ENCODE measurements at places on chromosomes 12 and 14.

DNA sequence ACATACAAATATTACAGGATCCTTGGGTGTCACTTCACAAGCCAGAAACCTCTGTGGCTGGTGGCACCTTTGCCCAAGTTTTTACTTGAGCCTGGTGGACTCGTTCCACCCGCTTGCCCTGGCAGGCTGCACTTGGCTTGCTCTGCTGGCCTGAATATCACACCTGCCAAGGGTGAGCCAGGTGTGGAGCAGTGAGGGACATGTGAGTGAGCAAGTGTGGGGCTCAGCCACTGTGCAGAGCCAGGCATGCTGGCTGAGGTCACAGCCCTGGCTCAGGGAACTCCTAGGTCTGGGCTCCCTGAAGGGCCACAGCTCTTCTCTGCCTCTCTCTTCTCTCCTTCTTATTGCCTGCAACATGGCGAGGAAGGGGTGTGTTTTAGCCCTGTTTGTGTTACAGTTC is 82.0 kb downstream of the SLC16A7 start:
- no peak for DNase-seq

DNA sequence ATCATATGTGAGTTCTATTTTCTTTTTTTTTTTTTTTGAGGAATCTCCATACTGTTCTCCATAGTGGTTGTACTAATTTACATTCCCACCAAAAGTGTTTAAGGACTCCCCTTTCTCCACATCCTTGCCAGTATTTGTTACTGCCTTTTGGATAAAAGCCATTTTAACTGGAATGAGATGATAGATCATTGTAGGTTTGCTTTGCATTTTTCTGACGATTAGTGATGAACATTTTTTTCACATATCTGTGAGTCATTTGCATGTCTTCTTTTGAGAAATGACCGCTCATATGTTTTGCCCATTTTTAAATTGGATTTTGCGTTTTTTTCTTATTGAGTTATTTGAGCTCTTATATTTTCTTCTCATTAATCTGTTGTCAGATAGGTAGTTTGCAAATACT is 394.8 kb downstream of the LRFN5 start:
- DNase-seq: no peak

- no peak for DNase-seq
Measured at GRCh38 chr12:497501-498160, 37.9 kb downstream of the B4GALNT3 start.

DNA sequence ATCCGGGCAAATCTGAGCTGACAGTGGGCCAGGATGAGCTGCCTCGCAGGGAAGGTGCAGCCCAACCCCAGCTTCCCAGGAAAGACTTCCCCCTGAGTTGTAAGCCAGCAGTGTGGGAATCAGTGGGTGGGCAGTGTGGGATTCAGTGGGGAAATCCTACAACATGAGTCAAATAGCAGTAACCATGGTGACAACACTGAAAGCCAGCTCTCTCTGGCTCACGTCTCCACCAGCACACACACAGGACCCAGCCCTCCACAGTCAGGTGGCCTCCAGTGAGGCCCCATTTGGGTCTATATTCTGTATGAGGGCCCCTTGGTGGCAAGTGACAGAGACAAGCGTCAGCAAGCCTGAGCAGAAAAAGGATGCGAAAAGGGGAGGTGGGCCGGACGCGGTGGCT is 6.0 kb upstream of the LGALS3 start:
- no peak for DNase-seq

DNA sequence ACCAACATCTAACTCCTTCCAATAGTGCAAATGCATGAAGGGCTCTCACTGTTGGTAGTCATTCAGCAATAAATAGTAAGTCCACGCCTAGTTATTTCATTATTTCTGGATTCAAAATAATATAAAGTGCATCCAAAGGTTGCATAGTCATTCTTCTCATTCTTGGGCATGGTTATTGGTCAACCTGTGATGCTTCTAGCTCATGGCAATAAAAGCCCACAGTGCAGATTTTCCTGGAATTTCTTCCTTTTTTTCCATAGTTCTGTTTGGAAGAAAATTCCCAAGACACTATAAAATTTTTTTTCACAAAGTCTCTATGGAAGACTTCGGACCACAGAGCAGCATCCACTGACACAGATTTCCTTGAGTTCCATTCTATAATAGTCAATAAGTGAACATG is 7.6 kb downstream of the CD69 start:
- no peak for DNase-seq

DNA sequence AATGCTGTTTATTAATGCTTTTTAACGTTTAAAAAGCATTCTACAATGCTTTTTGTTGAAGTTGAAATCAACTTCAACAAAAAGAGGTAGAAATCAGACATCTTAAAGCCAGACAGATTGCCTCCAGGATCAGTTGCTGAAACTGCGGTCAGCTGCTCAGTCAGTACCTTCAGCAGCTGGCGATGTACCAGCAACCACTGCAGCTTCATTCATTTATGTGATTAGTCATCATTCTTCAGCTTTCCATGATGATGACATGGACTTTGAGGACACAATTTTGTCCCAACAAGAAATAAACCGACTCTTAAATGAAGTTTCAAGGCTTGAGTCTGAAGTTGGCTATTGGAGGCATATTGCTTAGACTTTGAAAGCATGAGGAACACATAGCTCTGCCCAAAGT is 31.5 kb upstream of the NUAK1 start:
- DNase-seq: no peak

GRCh38 chr12:123165537-123165936 is 14.6 kb upstream of the PITPNM2 start:
- DNase-seq: no peak

GRCh38 chr12:76055393-76055792 is 23.8 kb upstream of the PHLDA1 start:
- no peak for DNase-seq

DNA sequence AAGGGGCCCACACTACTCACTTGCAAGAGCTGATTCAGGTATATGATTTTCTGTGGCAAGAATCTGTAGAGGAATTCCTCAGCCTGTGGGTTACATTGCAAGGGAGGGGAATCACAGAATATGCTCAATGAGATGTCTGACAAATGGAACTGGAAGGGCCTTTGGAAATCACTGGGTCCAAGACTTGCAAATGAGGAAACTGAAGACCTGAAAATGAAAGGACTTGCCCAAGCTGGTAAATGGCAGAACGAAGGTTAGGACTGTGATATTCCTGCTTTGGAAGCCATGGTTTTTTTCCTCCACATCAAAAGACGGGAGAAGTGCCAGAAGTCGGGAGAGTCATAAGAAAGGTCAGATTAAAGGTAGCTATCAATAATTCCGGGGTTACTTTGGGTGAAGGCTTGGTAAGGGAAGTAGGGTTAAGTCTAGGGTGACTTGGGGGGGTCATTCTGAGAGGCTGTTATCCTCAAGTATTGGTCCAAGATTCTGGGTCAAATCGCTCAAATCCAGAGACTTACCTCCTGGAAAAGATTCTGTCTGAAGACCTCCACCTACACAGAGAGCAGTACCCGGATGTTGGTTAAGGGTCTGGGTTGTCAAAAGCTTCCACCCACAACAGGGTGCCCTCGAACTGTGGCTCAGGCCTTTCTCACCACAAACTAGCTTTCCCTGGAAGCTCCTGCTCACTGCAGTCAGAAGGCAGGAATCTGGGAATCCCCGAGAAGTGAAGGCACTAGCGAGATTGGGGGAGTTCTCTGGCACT is 539 bp downstream of the PSME2 start:
- DNase-seq: no peak

GRCh38 chr12:54988402-54989054 is 4.0 kb upstream of the TESPA1 start:
- DNase-seq: no peak

GRCh38 chr12:101351682-101352081 is 55.9 kb downstream of the ARL1 start:
- DNase-seq: no peak

GRCh38 chr12:4272424-4273272 is 914 bp upstream of the CCND2 start:
- peak; percentile 63 for DNase-seq

GRCh38 chr12:131774576-131775391 is 53.4 kb upstream of the MMP17 start:
- no peak for DNase-seq

- no peak for DNase-seq
Measured at GRCh38 chr12:47032644-47033043, 46.8 kb upstream of the PCED1B start.

- DNase-seq: no peak
Measured at GRCh38 chr14:99819514-99819913, 26.3 kb downstream of the EML1 start.

GRCh38 chr12:66290716-66291200 is 11.5 kb upstream of the HELB start:
- no peak for DNase-seq

DNA sequence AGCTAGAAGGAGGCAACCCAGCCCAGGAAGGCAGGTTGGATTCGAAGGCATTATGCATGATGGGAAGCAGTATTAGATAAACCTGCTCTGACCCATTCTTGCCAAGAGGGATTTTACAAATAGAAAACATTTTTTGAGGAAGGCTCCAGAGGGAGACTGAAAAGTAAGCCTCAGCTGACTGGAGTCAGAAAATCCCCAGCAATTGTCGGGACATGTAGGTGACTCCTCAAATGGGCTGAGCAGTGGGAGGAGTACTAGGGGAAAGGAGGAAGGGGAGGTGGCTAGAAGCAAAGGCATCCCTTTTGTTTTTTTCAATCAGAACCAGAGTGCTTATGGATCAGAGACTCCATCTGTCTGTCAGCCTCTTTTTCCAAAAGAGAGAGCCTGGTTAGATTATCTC is 138.1 kb upstream of the NTF3 start:
- DNase-seq: no peak

- no peak for DNase-seq
Measured at GRCh38 chr12:78183824-78184223, 353.1 kb downstream of the NAV3 start.

DNA sequence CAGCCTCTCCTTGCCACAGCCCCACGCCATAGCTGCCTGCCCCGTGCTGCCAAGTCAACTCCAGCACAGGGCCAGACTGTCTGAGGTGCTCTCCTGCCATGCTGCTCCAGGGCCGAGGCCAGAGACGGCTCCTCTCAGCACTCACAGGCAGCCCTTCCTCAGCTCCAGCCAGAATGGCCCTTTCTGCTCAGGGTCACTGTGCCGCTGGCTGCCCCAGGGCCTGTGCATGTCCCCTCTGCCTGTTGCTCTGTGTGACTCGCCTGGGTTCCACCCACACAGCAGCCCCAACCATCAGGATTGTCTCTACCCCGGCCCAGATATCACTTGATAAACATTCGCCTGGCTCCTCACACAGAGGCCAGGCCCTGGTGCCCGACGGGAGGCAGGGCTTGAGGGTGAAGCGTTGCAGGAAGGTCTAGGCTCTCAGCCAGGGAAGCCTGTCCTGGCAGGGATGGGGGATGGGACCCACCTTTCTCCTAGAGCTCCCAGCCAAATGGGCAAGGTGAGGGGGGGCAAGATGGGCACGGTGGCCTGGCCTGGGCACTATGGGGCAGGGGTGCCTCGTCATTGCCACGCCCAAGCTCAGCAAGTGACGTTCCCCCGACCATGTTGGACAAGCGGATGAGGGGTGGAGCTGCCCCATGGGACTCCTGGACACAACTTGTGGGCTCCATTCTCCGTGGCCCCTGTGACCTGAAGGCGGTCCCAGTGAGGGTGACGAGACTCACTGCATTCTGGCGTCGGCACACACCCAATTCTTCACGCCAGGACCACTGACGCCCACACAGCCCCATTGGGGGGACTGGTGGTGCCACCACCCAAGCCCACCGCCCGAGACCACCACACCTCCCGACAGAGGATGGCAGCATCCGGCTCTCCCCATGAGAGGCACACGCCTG is 27.4 kb upstream of the BTBD6 start:
- DNase-seq: no peak

DNA sequence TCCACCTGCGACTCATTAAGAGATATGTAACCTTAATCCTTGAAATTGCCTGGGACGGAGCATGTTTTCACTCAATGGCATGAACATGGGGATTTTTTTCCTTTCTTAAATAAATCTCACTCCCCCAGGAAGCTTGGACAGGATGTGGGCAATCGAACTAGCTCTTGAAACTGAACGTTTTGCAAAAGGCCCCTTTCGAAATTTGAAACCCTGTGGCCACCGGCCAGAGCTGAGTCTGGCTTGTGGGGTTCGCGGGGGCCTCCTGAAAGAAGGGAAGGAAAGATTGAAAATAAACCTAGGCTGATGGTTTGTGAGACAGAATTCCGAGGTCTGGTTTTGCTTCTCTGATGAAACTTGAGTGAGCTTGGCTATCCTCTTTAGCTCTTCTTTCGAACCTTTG is 101.4 kb upstream of the RTL1 start:
- no peak for DNase-seq

GRCh38 chr12:120199595-120200306 is 1.2 kb downstream of the RPLP0 start:
- no peak for DNase-seq

DNA sequence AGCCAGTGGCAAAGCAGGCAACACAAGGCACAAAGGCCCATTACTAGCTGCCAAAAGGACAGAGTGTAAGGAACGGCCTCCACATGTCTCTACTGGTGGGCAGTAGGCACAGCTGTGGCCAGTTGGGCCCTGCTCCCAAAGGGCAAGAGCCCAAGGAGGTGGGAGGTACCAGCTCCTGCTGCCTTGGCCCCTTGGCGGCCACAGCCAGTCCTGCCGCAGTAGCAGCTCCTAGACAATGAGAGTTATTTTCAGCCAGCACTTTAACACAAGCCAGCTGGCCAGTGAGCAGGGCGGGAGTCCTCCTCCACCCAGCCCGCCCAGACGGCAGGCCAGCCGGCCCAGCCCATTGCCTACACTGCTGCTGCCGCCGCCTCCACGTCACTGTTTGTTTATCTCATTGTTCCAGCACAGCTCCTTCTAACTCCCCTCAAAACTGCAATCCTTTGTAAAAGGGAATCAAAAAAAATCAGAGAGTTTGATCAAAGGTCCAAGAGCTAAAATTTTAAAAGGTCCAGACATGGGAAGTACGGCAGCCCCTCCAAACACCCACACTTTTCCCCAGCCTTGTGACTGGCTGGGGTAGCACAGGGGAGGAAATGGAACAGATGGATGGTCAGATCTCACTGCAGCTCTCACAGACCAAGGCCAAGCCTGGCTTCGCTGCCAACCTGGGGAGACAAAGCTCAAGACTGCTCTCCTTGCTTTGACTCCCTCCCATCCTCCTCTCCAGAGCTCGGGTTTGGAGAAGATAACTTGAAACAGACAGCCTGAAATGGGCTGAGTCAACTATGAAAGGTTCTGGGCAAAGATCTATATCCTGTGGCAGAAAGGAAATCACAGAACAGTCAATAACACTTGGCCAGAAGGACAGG is 33.5 kb downstream of the FMNL3 start:
- no peak for DNase-seq

DNA sequence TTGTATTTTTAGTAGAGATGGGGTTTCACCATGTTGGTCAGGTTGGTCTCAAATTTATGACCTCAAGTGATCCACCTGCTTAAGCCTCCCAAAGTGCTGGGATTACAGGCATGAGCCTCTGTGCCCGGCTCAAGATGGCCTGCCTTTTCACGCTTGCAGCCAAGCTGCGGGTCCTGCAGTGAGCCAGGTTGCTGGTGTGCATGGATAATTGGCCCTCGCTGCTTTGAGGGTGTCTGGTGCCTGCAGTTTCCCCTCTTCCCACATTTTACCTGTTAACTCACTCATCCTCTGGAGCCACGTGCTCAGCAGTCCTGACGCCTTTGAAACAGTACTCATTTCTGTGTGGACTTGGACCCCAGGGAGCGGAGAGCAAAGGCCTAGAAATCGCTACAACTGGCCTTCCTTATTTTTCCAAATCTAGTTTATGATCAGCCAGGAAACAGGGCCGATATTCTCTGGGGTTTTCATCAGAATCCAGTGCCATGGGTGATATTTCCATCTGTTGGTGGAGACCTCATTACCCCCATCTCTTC is 42.2 kb downstream of the TPCN1 start:
- no peak for DNase-seq

GRCh38 chr14:101078170-101078891 is 174.8 kb upstream of the RTL1 start:
- no peak for DNase-seq
